ENCODE measurements at places on chromosomes 1 and 21.

DNA sequence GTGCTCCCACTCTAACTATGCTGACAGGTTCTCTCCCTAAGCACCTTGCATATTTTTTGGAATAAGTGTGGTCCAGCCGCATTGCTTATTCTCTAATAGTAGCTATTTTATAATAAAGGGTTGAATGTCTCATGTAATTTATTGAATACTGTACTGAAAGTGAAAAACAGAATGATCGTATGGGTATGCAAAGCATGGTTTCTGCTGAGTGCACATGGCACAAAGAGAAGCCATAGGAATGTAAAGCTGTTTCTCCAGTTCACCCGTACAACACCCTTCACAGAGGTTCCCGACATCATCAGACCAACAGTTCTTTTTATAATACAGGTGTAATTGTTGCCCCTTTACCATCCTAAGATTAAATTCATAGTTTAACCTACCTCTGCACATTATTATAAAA lies 8.9 kb upstream of the HAO2 start:
- DNase-seq: no peak

DNA sequence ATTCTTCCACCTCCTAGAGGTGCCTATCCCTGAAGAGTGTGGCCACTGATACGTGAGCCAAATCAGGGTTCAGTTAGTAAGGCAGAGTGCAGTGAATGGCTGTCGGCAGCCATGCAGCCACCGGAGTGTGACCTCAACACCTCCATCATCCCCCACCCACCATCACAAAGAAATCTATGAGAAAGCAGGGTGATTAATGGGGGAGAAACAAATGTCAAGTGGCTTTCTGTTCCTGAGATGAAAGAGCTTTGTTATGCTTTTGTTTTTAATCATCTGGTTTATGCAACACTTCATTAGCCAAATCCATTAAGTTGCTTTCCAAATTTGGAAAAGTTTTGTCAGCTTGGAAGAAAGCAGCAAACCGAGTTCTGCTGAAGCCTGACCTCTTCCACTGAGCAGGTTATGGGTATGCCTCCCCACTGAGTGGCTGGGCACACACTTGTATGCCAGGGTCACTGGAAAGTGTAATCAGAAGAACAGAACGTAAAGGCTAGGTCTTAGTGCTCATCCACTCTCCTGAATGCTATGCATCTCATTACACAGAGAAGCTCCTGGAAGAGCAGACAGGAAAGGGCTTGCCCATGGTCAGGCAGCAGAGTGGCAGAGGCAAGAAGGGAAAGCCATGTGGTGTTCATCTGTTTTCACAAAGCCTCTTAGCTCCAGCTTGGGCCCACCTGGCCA lies 57.1 kb upstream of the ATP1B1 start:
- no peak for DNase-seq

GRCh38 chr1:51473331-51474115 lies 45.5 kb downstream of the EPS15 start:
- no peak for DNase-seq

DNA sequence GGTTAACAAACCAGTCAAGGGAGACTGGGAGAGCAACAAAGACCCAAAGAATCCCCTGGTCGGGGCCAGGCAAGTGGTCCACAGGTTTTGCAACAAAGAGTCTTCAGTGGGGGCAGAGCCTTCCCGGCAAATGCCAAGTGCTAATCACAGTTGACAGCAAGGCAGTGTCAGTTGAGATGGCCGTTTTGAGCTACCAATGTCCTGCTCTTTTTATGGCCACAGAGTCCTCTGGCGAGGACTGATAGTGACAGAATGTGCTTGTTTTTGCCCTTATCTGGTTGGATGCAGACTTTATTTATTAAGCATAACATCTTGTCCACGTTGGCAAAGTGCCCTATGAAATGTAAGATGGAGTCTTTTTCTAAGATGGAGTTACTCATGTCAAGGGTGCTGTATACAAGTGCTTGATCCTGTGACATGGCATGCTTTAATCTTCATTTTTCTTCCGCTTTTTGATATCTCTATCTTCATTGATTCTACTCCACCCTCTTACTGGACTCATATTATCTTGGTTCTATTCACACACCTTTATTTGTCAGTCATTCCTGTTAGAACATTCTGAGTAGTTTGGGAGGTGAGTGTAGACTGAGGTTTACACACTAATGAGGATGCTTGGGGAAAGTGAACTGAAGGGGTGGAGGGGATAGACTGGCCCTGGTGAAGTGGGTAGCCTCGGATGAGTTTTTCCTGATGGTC lies 51.8 kb downstream of the KCNK1 start:
- no peak for DNase-seq

DNA sequence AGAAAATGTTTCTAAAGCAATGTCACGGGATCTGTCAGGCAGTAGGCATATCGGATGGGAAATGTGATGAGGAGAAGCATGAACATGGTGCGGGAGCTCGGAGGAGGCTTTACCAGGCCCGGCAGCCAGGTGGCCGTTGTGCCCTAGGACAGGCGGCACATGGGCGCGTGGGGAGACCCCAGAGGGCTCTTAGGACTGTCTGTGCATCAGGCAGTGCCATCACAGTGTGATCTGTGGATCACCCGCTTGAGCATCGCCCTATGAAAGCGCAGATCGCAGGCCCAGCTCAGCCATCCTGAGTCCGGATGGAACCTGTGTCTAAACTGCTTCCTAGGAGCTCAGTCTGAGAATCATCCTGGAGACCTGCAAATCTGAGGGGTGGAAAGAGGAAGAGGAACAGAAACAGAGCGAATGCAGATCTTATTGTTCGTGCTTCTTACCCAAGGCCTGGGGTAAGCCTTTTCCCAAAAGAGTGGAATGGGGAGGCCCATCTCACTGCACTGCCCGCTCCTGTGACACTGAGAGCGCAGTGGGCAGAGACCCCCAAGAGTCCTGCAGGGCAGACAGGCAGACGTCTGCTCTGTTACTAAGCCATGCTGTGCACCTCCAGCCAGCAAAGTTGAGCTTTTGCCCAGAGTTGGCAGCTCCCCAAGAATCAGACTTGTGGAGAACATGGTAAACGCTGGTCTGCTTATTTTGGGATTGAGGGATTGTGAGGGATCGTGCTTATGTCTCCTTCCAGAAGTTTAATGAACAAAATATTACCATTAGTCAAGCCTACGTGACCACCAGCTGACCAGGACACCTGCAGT lies 251.0 kb downstream of the RHOU start:
- no peak for DNase-seq

DNA sequence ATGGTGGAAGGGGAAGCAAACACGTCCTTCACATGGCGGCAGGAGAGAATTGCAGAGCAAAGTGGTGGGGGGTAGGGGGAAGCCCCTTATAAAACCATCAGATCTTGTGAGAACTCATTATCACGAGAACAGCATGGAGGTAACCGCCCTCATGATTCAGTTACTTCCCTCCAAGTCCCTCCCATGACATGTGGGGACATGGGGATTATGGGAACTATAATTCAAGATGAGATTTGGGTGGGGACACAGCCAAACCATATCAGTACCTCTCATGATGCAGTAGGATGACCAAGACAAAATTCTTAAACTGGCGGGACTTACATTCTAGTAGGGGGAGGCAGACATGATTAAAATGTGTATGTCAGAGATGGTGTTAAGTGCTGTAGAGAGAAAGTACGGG lies 38.8 kb downstream of the WNT4 start:
- no peak for DNase-seq

GRCh38 chr1:98677288-98677687 lies 15.8 kb downstream of the SNX7 start:
- no peak for DNase-seq

DNA sequence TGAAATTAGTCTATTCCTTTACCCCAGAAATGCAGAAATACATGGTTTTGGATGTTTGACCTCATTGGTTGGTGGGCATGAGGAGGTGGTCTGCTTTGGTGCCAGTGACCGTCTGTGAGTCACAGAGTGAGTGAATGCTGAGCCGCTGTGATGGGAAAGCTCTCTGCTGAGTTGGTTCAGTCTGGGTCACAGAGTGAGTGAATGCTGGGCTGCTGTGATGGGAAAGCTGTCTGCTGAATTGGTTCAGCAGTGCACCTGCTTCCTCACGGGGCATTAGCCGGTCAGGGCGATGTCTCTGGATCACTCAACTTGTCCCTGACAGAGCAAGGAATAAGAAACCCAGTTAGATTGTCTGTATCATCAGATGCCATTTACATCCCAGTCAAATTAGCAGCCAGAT lies 40.8 kb downstream of the ADARB1 start:
- no peak for DNase-seq

GRCh38 chr1:67431869-67432578 lies 1.8 kb upstream of the SERBP1 start:
- DNase-seq: no peak
